Occipital lobe (tissue), 3 donors: ENCODE measurements at places on chromosomes 7 and 10.

DNA sequence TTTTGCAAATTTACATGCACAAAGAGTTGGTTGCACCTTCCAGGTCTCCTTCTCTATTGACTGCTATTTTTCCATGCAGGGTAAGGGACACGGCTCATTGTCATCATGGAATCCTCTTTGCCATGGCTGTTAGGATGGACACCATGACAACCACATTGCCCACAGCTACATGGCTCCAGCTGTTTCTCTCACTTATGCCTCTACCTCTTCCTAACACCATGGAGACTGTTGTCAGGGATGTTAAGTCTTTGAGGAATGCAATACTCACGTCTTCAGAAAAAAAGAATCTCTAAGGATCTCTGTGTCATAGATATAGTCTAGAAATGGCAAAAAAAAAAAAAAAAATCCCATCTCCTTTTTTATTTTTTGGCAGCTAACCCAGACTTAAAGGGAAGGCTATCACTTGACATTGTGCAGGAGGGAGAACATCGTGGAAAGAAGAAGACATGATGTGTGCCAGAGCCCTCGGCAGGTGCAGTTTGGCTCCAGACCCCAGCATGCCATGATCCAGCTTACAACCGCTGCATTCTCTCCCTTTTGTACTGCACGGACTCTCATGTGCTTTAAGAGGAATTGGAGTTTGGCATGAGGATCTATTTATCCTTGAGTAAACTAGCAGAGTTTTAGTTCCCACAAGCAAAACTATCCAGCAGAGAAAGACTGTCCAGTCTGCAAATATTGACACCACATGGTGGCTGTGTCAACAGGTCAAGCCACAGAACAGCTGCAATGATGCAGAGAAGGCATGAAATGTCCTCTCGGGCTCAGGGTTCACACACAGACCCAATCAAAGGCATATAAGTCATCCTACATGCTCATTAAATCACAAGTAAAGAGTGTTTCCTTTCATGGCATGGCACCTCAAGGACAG is 70.8 kb downstream of the FRMD4A start:
- DNase-seq = no peak

GRCh38 chr7:105309235-105310169 is 79.2 kb downstream of the SRPK2 start:
- no peak for DNase-seq

GRCh38 chr7:1176891-1177373 is 16.9 kb upstream of the ZFAND2A start:
- DNase-seq = no peak

GRCh38 chr10:27771231-27771630 is 25.6 kb upstream of the MKX start:
- no peak for DNase-seq

GRCh38 chr10:6135039-6135438 is 46.2 kb downstream of the RBM17 start:
- no peak for DNase-seq

DNA sequence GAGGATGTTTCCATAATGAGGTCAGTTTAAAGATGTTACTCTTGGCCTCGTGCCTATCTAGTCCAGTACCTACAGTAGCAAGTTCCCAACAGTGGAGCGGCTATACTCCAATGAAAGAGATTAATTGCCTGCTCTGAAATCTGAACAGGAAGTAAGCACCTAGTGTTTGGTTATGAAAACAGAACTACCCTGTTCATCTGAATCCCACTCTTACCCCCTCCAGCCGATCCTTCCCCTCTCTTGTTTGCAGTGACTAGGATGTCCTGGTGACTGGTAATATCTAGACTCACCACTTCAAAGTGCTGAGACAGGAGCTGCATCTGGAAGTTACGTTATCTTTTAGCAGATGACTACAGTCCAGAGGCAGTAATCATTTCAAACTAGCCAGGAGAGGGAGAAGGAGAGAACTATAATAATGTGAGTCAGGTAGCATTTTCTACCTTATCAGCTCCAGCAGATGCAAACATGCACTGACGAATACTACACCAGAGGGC is 666.7 kb upstream of the NRP1 start:
- DNase-seq = no peak
